ENCODE measurements at places on chromosomes 1 and 21.

- no peak for DNase-seq
Observed at GRCh38 chr1:76682138-76682537, 185.1 kb upstream of the ST6GALNAC5 start.

DNA sequence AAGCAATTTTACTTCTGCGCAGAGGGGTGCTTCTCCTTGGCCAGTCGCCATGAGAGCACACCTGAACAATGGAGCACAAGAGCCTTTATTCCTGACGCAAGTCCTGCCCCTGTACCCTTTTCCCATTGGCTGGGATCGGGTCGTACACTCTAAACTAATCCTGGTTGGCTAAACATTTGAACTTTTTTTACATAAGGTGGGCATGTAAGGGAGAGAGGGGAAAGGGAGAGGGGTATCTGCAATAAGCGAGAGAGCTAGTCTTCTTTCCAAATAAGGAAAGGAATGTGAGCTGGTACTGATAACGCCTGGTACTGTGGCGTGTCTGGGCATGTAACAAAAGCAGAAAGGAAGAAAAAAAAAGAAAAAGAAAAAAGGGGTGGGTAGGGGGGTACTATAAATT is 21.8 kb downstream of the MFSD2A start:
- peak; percentile 94 for DNase-seq

GRCh38 chr21:36478207-36478701 is 1.7 kb downstream of the CLDN14 start:
- DNase-seq = no peak

GRCh38 chr1:54463259-54464030 is 57.3 kb upstream of the SSBP3 start:
- DNase-seq = no peak

DNA sequence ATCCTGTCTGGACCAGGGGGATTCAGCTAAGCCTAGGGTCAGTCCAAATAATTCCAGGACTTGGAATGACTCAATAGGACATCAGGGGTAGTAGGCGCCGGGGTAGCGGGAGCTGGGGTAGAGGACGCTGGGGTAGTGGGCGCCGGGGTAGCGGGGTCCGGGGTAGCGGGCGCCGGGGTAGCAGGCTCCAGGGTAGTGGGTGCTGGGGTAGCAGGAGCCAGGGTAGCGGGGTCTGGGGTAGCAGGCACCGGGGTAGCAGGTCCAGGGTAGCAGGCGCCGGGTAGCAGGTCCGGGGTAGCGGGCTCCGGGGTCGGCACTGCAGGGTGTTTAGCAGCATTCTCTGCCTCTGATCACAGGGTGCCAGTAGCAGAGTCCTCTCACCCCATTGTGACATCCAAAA is 248.9 kb downstream of the KCNJ6 start:
- no peak for DNase-seq

GRCh38 chr1:30336550-30337323 is 386.6 kb downstream of the MATN1 start:
- no peak for DNase-seq

Measured in COR-L47 (cell line).